ENCODE measurements at places on chromosomes 4 and X.

- H3K36me3 ChIP-seq: no peaks in the 10 kb centered on the region
- H3K27me3 ChIP-seq: no peaks in the 10 kb centered on the region
- no peaks in the 10 kb centered on the region for H3K4me1 ChIP-seq
- DNase-seq: no peak
- H3K27ac ChIP-seq: no peak overlapping the region
- H3K4me3 ChIP-seq: no peak overlapping the region
Measured at GRCh38 chr4:132824761-132825160, 324.3 kb upstream of the PCDH10 start.

DNA sequence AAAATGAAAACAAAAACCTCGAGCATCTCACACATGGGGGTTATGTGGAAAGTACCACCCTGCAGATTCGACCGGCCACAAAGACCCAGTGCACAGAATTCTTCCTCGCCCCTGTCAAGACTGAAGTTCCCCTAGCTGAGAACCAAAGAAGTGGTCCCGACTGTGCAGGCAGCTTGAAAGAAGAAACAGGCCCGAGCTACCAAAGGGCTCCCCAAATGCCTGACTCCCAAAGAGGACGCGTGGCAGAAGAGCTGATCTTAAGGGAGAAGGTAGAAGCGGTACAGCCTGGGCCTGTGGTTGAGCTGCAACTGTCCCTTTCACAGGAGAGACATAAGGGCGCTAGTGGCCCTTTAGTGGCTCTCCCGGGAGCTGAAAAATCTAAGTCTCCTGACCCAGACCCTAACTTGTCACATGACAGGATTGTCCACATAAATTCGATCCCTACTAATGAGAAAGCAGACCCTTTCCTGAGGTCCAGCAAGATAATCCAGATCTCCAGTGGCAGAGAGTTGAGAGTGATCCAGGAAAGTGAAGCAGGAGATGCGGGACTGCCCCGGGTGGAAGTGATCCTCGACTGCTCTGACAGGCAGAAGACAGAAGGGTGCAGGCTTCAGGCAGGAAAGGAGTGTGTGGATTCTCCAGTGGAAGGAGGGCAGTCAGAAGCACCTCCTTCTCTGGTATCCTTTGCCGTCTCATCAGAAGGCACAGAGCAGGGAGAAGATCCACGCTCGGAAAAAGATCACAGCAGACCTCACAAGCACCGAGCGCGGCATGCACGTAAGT lies 108.8 kb upstream of the MYOZ2 start:
- peaks cover 3% of the 10 kb centered on the region for H3K36me3 ChIP-seq
- H3K27ac ChIP-seq: peak overlapping the region; percentile 83
- H3K27me3 ChIP-seq: no peaks in the 10 kb centered on the region
- no peak for DNase-seq
- no peak overlapping the region for H3K4me3 ChIP-seq

DNA sequence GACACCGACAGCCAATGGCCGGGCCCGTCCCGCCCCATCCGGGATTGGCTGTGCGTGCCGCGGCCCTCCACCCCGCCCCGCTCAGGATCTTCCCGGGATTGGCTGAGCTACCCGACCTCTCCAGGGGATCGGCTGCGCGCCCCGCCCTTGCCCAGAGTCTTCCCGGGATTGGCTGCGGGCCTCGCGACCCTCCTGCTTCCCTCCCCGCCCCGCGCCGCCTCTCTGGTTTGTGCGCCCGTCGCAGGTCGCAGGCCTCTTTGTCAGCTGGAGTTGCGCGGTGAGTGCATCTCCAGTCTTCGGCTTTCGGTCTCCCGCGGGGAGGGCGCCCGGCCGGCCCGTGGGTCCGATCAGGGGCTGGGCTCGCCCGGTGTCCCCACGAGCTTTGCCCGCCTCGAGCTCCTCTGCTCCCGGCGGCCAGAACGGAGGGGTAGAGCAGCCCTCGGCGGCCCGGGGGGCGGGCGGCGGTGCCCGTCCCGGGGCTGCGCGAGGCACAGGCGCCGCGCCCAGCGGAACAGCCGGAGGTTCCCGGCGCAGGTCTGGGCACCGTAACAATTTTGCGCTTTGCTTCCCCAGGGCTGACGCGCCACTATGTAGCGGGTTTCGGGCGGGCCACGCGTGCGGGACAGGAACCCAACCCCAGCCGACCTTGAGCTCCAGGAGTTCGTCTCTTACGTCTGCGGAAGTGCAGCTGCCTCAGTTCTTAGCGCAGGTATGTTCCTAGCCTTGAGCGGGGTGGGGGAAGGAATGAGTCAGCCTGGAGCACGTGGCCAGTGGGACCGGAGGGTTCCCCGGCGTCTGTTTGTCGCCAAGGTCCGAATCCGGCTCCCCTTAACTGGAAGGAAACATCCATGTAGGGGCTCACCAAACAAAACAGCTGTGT lies 38.7 kb downstream of the ERVMER34-1 start:
- peak; percentile 96 for DNase-seq
- H3K27me3 ChIP-seq: no peaks in the 10 kb centered on the region
- H3K4me1 ChIP-seq: peaks cover 3% of the 10 kb centered on the region
- H3K36me3 ChIP-seq: peaks cover 3% of the 10 kb centered on the region
- peak overlapping the region; percentile 71 for H3K27ac ChIP-seq

GRCh38 chrX:16970977-16971376 lies 24.5 kb downstream of the REPS2 start:
- no peak overlapping the region for H3K4me3 ChIP-seq
- DNase-seq: peak; percentile 62
- H3K36me3 ChIP-seq: no peaks in the 10 kb centered on the region
- H3K4me1 ChIP-seq: no peaks in the 10 kb centered on the region

Measured in fibroblast of lung (primary cell).